NCI-H1105 treated with DMSO at 0.1 percent for 48 hours (cell line): ENCODE measurements at places on chromosomes 5 and 9.

DNA sequence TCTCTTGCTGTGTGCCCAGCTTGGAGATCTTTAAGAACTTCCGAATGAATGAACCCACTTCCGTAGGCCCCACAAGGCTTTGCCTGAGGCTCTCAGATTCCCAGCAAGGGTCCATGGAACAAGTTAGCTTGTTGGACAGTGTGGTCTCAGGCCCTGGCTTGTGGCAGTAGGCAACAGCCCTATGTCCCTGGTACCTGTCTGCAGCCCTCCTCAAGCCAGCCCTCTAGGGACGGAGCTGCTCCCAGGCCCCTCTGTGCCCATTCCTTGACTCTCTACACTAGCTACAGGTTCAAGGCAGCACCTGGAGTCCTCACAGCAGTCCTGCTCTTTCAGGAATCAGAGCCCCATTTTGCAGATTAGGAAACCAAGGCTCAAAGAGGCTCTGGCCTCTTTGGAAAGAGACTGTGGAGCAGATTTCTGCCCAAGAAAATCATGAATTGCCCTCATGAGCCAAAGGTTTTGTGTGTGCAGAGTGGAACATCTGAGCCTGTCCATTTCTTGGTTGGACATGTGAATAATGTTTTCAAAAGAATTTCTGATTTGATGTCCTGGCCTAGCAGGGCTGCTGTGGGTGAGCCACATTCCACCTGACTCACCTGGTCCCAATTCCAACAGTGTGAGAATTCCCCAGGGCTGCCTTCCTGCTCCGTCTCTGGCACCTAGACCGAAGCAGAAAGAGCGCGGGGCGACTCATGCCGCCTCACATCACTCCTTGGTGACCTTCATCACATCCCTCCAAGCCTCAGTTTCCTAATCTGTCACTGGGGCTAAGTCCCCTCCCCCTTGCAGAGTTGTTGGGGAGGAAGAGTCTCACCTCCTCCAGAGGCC is 131.7 kb downstream of the BARX1 start:
- DNase-seq, result no peak

GRCh38 chr9:124831642-124832364 is 21.5 kb upstream of the WDR38 start:
- DNase-seq, result no peak

- DNase-seq, result peak; percentile 71
Observed at GRCh38 chr5:134439210-134439654, 27.6 kb upstream of the CDKN2AIPNL start.

- no peak for DNase-seq
Observed at GRCh38 chr5:121525706-121526105, 326.0 kb upstream of the FTMT start.

DNA sequence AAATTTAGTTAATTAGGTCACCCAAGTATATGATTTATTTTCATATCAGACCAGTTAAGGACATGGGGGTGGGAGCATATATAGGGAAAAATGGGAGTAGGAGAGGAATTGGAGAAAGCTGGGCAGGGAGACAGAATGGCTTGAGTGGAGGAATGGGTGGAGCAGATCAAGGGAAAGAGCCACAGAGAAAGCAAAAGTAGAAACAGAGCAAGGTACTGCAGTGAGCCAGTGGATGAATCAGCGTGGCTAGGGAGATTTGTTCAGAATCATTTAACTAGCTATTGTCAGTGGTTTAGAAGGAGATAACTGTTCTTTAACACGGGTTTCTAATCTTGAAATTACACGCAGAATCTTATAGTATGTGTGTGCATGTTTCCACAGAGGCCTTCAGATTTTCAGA is 37.4 kb downstream of the SNX24 start:
- no peak for DNase-seq

DNA sequence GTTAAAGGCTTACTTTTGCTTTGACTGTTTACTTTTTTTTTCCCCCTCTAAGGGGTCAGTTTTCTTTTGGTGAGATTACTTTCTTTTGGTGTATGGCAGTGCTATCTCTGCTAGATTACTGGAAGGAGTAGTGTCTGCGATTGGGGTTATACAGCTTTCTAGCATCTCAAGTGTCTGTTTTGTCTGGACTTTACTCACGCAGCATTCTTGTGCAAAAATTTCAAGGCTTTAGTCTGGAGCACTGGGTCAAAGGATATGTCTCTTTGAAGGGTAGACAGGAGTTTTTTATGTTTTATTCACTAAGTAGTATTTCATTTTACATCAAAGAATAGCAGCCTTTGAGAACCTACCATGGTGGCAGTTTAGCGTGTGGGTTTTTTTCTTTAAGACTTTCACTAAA is 52.6 kb downstream of the NDUFS4 start:
- no peak for DNase-seq

GRCh38 chr5:10632110-10632761 is 68.4 kb downstream of the ANKRD33B start:
- DNase-seq, result no peak

- no peak for DNase-seq
Observed at GRCh38 chr5:88820581-88820980, 62.4 kb downstream of the MEF2C start.

GRCh38 chr5:1252681-1253080 is 27.5 kb downstream of the SLC6A18 start:
- no peak for DNase-seq

- DNase-seq, result no peak
Observed at GRCh38 chr9:77099388-77099787, 77.9 kb upstream of the VPS13A start.

DNA sequence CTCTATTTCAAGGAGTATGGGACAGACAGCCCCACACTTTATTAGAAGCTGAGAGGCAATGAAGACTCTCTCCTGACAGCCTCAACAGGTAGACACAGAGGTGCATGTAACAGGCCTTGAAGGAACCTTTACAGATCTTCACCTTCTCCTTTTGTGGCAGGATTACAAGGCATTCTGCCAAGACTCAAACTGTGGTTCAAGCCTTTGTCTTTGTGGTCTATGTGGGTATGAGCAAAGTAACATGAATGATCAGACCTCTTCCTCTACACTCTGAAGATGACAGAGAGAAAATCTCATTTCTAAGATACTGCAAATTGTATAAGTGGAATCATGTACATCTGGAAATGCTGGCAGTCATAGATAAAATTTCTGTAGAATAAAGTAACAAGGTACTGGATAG is 346.9 kb downstream of the CDH9 start:
- no peak for DNase-seq

- DNase-seq, result no peak
Observed at GRCh38 chr9:136353757-136354488, 9.6 kb downstream of the DNLZ start.

DNA sequence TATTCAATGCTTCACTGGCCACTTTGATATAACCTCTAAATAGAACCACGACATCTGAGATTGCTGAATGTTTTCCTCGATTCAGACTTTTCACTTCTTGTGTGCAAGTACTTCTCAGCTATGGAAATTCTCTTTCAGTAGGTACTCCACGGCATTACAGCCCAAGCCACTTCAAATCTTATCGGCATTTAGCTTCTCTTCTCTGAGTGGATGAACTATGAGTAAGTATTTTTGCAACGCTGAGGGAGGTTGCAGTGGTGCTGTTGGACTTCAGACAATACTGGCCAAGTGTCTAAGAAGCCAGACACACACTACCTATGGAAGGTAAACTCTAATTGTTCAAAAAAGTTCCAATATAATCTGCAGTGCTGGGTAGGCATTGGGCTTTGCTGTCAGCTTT is 60.1 kb downstream of the FBN2 start:
- DNase-seq, result no peak

DNA sequence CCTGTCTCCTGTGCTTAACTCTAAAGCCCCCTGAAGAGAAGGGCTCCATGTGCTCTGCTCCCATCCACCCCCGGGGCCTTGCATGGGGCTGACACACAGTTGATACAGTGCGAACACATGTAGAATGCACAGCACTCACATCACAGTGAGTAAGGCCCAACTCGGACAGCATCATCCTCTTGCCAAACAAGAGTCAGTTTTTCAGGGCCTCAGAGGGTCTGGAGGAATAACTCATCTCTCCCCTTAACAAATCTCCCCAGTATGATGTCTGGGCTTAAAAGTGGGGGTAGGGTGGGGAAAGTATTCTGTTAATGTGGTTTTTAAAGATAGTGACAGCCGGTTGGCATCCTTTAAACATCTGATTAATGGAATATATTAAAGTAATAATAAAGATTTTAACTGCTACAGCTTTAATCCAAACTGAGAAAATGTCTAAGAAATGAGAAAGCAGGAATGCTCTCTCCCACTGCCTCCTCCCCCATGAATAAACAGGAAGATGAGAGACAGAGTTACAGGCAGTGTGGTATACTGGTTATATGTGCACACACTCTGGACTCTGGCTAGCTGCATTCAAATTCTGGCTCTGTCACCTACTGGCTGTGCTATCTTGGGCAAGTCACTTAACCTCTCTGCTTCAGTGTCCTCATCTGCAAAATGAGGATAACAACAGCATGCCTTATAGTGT is 22.5 kb downstream of the APBA1 start:
- DNase-seq, result no peak

DNA sequence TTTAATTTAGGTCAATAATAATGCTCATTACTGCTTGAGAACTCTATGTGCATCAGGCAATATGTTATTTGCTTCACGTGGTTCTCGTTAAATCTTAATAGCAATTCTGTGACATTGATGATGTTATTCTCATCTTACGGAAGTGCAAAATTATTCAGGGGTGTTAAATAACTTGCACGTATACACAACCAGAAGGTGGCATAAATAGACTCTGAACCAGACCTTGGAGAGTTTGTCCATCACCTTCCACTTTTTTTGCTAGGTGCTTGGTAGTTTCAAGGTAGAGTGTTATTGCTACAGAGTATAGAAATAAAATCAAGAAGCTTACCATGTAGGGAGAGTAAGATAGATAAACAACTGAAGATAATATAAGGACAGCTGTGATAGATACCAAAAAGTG is 23.6 kb upstream of the TNFAIP8 start:
- DNase-seq, result no peak

- no peak for DNase-seq
Observed at GRCh38 chr9:129989362-129989708, 53.7 kb downstream of the FNBP1 start.

DNA sequence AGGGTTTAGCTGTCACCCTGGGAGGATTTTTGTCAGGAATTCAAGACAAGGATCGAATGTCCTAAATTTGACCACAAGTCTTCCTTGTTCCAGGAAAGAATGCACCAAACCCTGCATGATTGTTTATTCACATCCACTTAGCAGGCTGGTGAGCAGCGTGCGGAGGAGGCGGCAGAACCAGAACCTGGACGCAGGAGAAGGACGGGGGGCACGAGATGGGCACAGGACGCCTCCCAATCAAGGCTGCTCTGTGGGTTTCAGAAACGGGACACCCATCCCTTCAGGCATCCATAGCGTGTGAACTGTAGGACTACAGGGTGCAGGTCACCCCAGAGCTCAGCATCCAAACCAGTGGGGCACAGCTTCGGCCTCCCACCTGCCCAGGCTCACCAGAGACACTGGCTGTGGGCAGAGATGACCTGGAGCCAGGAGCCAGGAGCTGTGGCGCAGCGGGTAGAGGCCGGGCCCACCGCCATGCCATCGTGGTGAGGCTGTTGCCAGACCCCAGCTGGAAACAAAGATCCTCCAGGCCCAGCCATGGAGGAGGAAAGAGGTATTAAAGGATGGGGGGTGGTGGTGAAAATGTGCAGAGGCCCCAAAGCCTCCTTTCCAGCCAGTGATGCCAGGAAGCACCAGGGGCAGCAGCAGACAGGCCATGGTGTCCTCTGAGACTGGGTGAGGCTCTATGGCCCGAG is 32.3 kb upstream of the ADAMTS2 start:
- no peak for DNase-seq

DNA sequence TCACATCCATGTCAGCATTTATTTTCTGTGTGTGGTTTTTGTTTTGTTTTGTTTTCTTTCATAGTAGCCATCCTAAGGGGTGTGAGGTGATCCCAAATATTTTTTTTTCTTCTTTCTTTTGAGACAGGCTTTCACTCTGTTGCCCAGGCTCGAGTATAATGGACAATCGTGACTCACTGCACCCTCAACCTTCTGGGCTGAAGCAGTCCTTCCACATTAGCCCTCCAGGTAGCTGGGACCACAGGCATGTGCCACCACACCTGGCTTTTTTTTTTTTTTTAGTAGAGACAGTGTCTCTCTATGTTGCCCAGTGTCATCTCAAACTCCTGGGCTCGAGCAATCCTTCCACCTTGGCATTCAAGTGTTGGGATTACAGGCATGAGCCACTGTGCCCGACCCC is 59.1 kb downstream of the CDC42SE2 start:
- DNase-seq, result no peak

GRCh38 chr9:84699984-84700383 is 30.5 kb downstream of the NTRK2 start:
- DNase-seq, result no peak

DNA sequence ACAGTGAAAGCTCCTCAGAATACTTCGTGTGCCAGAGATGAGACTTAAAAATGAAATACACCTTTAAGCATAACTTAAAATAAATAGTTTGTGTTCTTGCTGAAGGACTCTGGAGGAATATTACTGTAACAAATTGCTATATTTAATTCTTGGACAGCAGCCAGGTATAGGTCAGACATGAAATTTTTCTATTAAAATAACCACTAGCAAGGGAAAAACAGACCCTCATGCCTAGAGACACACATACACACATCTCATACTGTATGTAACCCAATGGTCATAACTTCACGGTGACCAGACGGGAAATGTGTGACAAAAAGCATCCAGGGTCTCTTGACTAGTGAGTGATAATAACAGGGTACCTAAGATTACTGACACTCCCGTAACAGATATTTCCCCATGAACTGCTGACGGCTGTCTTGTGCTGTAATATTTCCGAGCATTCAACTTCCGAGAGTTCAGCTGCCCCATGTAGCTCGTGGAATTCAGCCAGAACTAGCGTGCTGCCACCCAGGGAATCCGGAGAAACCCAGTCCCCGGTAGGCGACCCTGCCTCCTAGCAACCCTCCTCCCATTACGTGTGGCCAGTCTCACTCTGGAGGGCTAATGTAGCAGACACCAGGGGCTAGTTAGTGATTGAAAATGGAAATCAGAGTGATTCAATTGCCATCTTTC is 2295.1 kb upstream of the WWC1 start:
- peak; percentile 3 for DNase-seq

DNA sequence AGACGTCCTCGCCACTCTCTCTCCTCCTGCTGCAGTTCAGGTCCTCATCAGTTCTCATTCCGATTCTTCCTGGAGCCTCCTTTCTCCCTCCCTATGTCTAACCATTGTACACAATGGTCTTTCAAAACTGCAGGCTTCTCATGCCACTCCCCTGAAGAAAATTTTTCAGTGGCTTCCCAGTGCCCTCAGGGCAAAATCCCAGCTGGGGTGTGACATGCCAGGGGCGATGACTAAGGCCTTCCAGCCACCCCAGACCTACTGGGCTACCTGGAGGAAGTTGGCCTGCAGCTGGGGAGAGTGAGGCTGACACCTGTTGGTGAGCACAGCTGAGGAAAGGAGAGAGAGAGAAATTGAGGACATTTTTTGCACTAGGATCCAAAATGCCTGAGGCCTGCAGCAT is 65.2 kb downstream of the SREK1 start:
- DNase-seq, result no peak
